ENCODE measurements at places on chromosomes 6 and 20.

DNA sequence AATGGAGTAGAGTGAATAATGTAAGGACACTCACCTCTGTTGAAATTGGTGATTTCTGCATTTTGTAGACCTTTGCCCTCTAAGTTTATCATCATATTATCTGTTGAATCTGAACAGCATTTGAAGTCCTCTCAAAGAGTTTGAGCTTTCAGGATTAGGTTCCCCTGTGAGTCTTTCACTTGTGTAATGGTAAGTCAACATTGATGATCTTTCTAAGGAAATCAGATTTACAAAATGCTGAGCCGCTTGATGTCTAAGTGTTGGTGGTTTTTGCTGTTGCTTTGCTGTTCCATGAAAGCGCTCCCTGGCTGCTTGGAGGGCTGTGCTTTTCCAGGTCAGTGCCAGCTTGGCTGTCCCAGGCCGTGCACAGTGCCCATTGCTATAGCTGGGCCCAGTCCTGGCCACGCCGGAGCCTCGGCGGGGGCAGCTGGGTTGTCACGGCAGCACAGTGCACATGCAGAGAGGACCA is 33.8 kb upstream of the KIF25 start:
- DNase-seq: no peak

- no peak for DNase-seq
These were observed 13.5 kb upstream of the TBX18 start for GRCh38 chr6:84777888-84778287.

DNA sequence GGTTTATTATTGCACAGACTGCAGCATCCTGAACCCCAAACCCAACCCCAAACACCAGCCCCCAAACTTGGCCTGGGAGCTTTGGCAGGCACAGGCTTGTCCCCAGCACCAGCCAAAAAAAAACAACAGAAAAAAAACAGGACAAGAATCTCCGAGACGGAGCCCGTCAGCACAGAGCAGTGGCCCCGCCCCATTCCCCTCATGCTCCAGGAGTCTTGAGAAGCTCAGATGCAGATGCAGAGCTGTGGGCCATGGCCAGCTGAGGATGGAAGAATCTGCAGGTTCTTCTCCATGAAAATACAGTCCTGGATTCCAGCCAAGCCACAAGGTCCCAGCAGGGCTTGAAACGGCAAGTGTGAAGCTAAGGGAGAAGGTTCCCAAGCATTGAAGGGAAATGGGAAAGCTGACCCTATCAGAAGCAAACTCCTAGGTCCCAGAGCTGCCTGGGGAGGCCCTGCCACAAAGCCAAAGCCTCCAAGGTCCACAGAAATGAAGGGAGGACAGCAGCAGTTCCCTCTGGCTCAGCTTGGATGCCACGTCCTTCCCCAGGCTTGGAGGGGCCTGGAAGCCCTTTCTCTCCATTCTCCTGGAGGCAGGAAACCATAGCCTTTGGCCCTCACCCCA is 75.2 kb downstream of the JPH2 start:
- no peak for DNase-seq

DNA sequence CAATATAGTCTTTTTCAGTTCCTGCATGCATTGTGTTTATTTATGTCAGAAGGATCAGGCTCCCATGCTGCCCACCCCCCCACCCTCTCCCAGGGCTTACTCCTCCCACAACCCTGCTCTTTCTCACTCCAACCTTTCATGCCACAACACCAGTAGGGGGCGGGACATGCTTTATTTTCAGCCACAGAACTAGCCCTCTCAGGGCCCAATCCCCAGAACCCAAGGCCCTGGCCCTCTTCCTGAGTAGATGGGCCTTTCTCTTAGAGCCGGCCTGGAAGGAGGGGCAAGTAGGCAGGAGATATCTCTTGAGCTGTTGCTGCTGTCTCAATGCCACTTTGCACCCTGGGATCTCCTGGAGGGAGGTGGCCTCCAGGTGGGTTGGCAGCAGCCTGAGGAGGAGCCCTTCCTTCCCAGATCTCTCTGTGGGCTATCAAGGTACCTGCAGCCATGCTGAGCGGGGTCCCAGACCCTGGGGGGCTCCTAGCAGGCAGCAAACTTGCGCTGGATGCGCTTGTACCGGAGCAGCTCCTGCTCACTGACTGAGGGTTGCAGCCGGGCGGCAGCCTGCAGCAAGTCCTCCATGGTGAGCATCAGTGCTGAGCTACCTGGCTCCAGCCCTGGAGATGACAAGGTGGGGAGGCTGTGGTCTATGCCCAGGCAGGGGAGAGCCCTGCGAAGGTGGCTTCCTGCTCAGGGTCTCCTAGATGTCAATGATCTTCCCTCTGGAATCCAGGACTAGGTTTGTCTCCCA is 3.5 kb downstream of the GNMT start:
- DNase-seq: peak; percentile 38

- DNase-seq: no peak
These were observed 172.4 kb downstream of the GJA10 start for GRCh38 chr6:90066697-90067096.

DNA sequence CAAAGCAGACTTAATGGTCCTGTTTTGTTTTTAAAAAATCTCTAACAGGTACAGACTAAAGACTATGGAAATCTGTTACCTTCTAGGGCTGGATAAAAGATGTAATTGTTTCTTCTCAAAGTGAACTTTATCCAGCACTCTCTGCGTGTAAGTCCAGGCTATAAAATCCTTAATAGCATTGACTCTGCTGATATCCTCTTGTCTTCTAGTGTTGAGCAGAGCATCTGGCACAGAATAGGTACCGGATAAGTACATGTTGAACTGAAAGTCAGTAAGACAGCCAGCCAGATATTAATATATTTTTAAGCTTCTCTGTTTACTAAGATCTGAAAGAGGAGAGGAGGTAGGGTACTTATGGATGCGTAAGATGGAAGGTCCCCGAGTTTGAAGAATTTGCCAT is 262.3 kb downstream of the TBC1D7 start:
- DNase-seq: no peak

- DNase-seq: no peak
These were observed 28.7 kb downstream of the MOCS1 start for GRCh38 chr6:39905640-39905975.

DNA sequence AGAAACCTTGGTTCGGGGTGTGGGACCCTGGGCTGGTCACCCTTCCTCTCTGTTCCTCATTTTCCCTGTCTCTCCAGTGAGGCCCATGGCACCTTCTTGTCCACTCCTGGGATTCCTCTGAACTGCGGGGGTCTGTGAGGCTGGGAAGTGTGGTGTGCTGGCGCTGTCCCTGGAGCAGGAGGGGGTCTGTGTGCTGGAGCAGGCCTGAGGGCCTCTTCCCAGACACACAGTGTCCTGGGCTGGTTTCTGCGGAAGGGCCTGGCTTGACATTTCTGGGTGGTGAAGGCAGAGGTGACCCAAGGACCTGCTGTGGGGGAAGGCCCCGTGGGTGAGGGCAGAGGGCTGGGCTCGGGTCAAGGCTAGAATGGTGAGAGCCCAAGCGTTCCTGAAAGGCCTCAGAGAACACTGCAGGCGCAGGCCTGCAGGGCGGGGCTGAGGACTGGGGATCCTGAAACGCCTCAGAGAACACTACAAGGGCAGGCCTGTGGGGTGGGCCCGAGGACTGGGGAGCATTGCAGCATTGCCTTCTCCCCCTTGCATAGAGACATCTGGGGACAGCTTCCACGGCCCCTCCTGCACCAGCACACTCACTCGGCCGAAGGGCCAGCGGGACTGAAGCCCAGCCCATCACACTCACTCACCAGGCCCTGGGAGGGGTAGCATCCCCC is 10.6 kb upstream of the BAK1 start:
- no peak for DNase-seq

- no peak for DNase-seq
These were observed 383.5 kb downstream of the PRKN start for GRCh38 chr6:162343936-162344645.

DNA sequence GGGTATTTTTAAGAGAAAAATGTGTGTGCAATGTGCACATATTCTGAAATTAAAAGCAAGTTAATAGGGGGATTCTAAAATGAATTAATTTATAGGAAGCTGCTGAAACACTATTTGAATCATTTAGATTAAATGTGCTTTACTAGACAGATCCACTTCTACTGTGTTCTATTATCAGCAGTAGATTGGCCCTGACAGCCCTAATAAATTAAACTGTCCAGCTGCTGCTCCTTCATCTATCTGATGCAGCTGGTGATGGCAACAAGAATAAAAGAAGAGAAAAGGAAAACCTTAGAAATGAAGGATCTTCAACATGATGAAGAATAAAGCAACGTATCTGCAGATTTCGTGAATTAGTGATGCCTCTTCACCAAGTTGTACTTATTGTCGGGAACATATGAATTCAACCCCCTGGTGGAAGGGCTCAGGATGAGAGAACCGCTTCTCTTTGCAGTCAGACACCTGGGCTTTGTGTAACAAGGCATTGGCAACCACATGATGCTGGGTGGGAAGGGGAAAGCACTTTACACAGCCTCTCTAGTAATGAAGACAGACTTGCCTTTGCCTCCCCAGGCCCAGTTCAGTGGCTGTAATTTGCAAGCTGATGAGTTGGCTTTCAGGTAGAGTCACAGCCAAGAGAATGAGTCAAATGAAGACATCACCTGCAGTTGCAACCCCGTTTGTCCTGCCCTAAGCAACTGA is 94.4 kb downstream of the LAMP5 start:
- no peak for DNase-seq

- no peak for DNase-seq
These were observed 37.9 kb upstream of the NEDD9 start for GRCh38 chr6:11270030-11271027.

All from CD4-positive, alpha-beta T cell treated with Interleukin-15 for 4 hours (primary cell).